WTC11 (cell line): ENCODE measurements at places on chromosomes 6 and 20.
A peak's percentile ranks its signal among the peaks of the same experiment; 100 is the strongest.

DNA sequence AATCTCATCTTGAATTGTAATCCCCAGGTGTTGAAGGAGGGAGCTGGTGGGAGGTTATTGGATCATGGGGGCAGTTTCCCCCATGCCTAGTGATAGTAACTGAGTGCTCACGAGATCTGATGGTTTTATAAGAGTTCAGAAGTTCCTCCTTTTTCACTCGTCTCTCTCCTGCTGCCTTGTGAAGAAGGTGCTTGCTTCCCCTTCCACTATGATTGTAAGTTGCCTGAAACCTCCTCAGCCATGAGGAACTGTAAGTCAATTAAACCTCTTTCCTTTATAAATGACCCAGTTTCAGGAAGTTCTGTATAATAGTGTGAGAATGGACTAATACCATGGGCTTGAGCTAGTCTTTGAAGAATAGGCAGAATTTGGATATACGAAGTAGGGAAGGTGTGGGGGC is 113.9 kb downstream of the RIN2 start:
- no peak for DNase-seq

GRCh38 chr20:11156922-11157321 is 483.1 kb upstream of the JAG1 start:
- DNase-seq = no peak

GRCh38 chr6:125784365-125784764 is 6.4 kb upstream of the NCOA7 start:
- no peak for DNase-seq

- DNase-seq = peak; percentile 6
Observed at GRCh38 chr20:57661746-57662455, 41.7 kb upstream of the ZBP1 start.
